Activated CD4-positive, CD25-positive, alpha-beta regulatory T cell (primary cell): ENCODE measurements at places on chromosomes 11 and 22.

DNA sequence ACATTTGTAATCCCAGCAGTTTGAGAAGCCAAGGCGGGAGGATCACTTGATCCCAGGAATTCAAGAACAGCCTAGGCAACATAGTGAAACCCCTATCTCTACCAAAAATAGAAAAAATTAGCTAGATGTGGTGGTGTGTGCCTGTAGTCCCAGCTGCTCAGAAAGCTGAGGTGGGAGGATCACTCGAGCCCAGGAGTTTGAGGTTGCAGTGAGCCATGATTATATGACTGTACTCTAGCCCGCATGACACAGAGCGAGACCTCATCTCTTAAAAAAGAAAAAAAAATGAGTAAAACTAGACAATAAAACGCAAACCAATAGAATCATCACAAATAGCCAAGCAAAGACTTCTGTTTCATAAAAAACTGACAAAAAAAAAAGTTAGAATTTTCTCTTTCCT lies 21.8 kb downstream of the NUCB2 start:
- DNase-seq, result no peak

GRCh38 chr22:29820961-29821290 lies 17.1 kb downstream of the ASCC2 start:
- DNase-seq, result no peak

DNA sequence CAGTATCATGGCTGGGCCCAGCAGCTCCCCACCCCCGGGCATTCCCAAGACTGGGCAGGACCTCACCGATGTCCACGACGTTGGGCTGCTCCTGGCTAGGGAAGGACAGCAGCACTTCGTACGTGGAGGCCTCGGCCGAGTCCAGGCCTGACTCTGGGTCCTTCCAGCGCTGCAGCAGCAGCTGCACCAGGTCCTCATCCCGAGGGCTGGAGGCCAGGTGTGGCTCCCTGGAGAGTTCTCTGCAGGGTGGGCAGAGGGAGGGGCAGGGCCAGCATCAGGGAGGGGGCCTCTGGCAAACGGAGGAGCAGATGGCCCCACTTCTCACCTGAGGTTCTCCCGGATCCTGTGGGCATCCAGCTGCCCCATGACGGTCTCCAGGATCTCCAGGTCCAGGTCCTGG lies 341 bp downstream of the NAALADL1 start:
- DNase-seq, result no peak

DNA sequence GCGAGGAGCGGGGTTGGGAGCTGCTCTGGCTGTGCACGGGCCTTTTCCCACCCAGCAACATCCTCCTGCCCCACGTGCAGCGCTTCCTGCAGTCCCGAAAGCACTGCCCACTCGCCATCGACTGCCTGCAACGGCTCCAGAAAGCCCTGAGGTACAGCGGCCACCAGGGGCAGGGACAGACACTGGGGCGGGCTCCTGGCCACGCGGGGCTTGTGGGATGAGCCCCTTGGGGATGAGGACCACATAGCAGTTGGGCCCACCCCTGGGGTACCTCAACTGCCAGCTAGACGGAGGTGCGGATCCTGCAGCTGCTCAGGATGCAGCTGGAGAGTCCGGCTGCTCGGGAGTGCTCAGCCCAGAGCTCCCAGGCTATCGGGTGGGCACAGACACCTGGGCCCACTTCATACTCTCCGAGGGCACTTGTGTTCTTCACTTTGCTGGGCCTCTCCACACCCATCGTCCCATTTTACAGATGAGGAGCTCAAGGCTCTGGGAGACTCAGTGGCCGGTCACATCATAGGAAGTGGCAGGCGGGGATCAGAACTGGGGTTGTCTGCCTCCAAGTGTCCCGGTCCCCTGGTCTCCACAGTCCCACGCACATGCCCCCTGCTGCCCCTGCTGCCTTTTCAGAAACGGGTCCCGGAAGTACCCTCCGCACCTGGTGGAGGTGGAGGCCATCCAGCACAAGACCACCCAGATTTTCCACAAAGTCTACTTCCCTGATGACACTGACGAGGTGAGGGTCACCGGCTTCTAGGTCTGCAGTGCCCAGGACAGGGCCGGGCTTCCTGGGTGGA lies 77.6 kb downstream of the MYO7A start:
- DNase-seq, result no peak

DNA sequence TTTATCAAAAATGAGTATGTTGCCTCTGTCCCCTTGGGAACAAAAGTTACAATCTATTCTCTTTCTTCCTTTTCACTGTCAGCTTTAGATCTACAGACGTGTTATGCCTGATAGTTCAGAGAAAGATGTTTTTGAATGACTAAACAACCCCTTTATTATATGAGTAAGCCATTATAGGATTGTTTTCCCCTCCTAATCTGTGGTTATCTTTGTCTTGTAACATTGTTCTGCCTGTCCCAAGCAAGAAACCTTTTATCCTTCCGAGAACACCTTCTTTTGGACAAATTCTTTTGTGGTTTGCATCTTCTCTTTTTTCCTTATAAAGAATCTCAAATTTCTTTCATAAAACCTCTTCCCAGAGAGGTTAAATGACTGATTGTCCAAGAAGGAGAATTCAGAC lies 208.4 kb downstream of the DDX10 start:
- DNase-seq, result no peak

GRCh38 chr11:61826930-61827570 lies 1.1 kb upstream of the FADS2 start:
- DNase-seq, result no peak

DNA sequence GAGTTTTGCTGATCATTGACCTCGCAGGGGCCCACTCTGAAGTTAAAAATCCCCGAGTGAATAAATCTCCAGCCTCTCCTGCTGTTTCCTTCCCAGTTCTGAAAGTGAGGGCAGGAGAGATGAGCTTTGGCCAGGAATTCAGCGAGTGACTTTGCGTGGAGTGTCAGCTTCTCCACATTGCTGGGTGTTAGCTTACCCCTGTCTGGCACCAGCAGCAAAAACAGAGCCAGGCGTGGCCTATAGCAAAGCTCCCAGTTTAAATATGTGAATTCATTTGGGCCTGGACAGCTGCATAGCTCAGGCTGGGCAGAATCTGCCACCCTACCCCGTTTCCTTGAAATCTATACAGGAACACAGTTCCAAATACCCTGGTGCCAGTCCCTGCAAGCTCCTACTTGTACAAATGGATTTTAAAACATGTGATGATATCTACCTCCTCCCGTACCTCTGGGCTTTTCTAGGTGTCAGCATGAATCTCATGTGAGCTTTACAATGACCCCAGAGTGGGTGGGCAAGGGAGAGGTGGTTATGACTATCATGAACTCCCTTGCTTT lies 25.6 kb downstream of the TIMP3 start:
- DNase-seq, result no peak

DNA sequence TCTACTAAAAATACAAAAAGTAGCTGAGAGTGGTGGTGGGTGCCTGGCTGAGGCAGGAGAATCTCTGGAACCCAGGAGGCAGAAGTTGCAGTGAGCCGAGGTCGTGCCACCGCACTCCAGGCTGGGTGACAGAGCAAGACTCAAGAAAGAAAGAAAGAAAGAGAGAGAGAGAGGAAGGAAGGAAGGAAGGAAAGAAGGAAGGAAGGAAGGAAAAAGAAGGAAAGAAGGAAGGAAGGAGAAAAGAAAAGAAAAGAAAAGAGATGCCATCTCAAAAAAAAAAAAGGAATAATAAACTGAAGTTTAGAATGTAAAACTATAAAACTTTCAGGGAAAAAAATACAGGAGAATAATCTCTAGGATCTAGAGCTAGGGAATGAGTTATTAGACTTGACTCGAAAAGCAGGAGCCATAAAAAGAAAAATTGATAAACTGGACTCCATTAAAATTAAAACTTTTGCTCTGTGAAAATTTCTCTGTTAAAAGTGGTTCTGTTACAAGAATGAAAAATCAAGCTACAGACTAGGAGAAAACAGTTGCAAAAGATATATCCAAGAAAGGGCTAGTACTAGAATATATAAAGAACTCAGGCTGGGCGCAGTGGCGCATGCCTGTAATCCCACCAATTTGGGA lies 13.4 kb upstream of the SEPTIN5 start:
- no peak for DNase-seq

DNA sequence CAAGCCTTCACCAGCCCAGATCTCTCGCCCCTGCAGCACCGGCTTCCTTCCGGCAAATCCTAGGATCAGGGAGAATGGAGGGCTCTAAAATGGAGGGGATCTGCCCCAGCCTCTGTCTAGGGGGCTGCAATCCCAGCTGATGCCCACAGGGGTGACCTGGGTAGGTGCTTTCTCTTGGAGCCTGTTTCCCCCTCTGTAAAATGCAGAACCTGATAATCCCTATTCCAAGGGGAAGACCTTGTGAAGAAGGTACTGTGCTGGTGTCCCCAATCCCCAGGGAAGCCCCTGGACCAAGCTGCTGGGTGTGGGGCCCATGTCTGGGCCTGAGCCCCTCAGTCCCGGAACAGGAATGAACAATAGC lies 2.8 kb downstream of the EMID1 start:
- DNase-seq, result no peak

DNA sequence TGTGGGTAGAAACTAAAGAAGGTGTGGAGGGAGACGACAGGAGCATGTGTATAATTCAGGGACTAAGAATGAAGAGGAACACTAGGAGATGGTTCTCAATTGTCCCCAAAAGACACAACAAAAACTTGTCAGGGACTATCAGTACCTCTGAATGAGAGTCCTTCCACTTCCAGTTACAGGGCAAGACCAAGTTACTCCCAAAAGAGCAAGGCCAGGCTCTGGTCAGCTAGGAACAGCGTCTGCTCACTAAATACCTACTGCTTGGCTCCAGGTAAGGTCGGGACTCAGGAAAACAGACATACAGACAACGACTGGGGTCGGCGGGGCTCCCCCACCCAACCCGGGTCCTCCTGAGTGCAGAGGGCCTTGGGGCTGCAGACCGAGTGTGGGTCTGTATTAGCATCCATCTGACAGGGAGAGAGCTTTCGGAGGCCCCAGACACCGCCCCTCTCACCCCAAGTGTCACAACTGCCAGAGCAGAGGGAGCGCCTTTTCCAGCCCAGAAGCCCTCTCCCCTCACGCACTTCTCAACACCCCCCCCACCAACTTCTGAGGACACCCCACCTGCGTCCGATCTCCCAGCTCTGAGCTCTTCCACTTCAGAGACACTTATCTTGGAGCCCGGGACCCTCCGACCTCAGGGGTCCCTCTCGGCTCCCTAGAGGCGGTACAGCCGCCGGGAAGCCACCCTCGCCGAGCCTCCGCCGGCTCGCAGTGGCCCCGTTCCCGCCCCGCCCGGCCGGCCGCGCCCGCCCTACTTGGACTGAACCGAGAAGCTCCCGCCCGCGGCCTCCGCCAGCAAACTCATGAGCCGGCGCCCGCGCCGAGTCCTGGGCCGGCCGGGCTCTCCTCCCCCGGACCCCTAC lies 522 bp downstream of the RHOG start:
- no peak for DNase-seq

DNA sequence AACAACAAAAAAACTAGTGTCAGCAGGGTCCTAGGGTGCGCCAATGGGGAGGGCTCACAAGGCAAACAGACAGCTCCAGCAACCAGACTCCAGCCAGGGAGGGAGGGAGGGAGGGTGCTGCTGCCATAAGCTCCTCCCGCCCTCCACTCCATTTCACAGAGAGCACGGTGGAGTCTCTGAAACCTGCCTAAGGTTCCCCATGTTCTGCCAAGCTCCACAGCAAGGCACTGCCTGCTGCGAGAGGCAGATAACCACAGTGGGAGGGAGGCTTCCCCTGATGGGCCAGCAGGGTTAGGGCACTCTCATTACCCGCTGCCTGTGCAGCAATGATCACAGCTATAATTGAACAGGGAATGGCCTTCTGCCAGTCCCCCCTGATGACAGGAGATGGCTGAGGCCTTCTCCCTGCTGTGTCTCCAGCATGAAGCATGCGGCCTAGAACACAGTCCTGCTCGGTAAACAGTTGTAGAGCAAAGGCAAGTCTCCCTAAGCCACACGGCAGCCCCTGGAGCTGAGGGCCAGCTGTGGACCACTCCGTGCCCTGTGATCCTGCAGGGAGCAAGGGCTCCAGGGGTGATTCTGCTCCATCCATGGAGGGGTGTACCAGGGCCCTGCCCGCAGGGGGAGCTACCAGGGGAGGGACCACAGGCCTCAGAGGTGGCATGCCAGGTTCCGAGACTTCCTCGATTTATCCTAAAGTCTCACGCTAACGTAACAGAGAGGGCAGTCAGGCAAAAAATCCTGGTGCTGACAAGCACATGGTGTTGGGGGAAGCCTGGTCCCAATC lies 42.9 kb downstream of the PC start:
- no peak for DNase-seq

DNA sequence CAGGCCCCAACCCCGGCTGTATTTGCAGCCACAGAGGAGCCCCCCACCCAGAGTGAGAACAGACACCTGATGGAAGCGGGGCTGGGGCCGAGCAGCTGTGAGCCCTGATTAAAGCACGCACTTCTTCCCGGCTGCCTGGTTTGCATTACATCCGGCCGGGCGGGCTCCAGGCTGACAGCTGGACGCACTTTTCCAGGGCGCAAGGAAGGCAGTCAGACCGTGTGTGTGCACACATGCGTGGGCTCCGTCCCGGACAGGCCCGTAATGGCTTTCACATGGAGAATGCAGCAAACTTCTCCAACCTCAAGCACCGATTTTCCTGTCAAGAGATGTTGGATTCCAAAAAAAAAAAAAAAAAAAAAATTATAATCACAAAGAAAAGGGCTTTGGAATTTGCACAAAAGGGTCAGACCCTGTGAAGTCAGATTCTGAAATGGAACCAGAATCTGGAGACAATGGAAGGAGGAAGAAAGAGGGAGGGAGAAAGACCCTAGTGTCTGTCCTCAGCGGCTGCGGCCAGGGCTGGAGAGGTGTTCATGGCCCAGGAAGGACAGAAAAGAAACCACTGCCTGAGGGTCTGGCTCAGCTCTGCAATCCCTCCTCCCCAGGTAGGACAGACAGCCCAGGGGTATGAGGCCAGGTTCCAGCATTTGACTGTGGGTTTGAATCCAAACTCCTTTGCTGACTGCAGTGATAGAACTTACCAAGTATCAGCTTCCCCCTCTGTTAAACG lies 365.5 kb downstream of the MN1 start:
- no peak for DNase-seq

GRCh38 chr11:125569915-125570621 lies 791 bp downstream of the EI24 start:
- no peak for DNase-seq

- no peak for DNase-seq
These were observed 5.5 kb upstream of the IFITM10 start for GRCh38 chr11:1755692-1756561.

- DNase-seq, result no peak
These were observed 91.7 kb upstream of the OR4B1 start for GRCh38 chr11:48124880-48125279.

GRCh38 chr22:19289475-19290161 lies 1.9 kb downstream of the CLTCL1 start:
- no peak for DNase-seq

GRCh38 chr11:46615756-46616155 lies 1.3 kb downstream of the HARBI1 start:
- DNase-seq, result no peak

- no peak for DNase-seq
These were observed 76.4 kb downstream of the GGTLC2 start for GRCh38 chr22:22720724-22721261.
